ENCODE measurements at places on chromosomes 6 and 20.

DNA sequence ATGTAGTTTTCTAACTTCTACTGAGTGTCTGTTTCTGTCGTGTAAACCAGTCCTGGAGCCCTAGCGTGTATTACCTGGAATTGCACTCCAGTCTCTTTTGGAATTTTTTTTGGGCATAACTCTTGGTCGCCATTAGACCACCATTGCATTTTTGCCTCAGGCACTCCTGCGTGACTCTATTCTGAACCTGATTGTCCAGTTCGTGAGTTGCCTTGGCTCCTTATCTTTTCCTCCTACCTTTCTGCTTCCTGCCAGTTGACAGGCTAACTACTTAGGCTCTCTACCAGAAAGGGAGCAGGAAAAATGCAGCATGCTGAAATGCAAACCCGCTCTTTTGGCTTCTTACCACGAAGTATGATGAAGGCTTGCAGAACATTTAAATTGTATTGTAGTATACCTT is 490.9 kb upstream of the SOX4 start:
- DNase-seq = no peak

DNA sequence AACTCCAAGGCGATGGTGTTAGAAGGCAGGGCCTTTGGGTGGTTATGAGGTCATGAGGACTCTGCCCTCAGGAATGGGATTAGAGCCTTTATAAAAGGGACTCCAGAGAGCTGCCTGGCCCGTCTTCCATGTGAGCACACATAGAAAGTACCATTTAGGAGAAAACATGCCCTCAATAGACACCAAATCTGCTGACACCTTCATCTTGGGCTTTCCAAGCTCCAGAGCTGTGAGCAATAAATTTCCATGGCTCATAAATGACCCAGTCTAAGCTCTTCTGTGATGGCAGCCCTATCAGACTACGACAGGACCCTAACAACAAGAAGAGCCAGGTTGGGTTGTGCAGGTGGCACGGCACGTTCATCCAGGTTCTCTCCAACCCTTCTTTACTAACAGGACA is 189.5 kb downstream of the CDH4 start:
- no peak for DNase-seq

- no peak for DNase-seq
Observed at GRCh38 chr6:25748049-25748448, 6.5 kb upstream of the SLC17A4 start.

DNA sequence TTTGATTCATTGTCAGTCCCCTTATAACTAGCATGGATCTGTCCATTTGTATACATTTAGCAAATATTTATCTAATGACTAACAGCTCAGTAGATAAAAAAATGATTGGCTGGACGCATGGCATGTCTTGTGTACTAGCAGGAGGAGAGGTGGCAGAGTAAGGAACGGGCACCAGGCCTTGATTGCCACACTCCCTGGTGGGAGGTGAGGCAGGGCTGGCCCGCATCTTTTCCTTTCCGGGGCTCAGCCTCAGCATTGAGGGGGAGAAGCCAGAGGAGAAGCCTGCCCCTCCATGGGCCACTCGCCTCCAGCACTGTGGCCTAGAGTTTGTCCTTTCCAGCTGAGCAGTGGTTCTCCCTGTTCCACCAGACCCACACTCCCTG is 84.9 kb upstream of the TMEM181 start:
- DNase-seq = no peak

- DNase-seq = no peak
Observed at GRCh38 chr6:16058201-16058928, 70.5 kb upstream of the MYLIP start.

DNA sequence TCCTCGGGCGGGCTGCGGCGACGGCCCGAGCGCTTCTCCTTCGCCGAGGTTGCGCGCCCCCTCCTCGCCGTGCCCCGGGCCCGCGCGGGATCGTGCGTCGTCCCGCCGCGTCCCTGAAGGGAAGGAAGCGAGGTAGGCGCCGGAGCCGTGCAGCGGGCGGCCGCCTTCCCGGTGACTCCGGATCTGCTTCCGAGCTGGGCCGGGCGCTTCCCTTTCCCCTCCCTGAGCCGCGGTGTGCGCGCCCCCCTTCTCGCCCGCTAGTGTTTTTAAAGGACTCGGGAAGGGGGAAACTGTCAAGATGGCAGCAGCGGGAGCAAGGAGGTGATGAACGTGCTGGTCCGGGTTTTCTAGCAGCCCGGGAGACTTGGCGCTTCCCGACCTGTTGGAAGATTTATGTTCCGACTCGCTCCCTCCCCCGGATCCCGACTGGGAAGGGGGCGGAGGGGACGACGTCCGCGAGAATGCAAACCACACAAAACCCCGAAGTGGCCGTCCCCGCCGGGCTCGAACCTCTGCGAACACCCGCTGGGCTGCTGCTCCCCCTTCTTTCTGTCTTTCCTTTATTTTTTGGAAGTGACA is 744 bp upstream of the FOXO3 start:
- DNase-seq = no peak

- no peak for DNase-seq
Observed at GRCh38 chr20:47150403-47151152, 205.9 kb downstream of the ZMYND8 start.

DNA sequence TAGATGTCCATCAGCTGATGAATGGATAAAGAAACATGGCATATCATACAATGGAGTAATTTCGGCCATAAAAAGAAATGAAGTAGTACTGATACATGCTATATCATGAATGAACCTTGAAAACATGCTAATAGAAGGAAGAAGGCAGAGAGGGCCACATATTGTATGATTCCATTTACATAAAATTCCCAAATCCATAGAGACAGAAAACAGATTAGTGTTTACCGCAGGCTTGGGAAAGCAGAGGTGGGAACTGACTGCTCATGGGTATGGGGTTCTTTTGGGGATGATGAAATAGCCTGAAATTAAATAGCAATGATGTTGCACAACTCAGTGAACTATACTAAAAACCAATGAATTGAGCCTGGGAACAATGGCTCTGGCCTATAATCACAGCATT is 58.3 kb downstream of the SERAC1 start:
- DNase-seq = no peak

GRCh38 chr6:141464896-141465295 is 667.8 kb upstream of the GJE1 start:
- DNase-seq = no peak

- DNase-seq = no peak
Observed at GRCh38 chr20:46545077-46545826, 5.2 kb downstream of the OCSTAMP start.

DNA sequence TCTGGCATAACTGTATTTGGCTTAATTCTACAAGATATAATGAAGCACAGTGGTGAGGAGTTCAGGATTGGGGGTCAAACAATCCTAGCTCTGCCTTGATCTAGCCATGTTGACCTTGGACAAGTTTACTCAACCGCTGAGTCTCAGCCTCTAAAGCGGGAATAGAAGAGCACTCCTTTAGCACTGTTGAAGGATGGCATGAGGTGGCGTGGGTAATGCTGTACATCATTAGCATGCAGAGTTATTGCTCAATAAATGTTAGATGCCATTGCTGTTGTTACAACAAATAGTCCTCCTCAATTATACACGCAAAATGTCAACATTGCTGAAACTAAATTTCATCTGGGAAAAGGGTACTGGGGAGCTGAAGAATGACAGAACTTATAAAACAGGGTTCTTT is 78.6 kb downstream of the KIF13A start:
- DNase-seq = no peak

GRCh38 chr20:25470045-25470444 is 62.6 kb downstream of the GINS1 start:
- no peak for DNase-seq

GRCh38 chr20:15026759-15027158 is 689.3 kb upstream of the FLRT3 start:
- no peak for DNase-seq

DNA sequence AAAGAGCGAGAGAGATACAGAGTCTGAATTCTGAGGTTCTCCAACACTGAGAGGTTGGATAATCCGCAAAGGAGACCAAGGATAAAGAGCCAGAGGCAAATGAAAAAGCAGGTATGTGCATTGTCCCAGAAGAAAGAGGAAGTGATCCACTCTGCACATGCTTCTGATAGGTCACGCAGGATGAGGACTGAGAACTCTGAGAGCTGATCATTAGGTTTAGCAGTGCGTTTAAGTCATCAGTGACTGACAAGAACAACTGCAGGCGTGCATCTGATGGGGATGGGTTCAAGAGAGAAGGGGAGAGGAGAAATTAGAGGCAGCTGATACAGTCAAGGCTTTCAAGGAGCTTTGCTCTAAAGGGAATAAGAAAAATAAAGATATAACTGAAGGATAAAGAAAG is 301.2 kb upstream of the SGK1 start:
- DNase-seq = no peak

- DNase-seq = no peak
Observed at GRCh38 chr6:42260972-42261371, 43.3 kb upstream of the MRPS10 start.

DNA sequence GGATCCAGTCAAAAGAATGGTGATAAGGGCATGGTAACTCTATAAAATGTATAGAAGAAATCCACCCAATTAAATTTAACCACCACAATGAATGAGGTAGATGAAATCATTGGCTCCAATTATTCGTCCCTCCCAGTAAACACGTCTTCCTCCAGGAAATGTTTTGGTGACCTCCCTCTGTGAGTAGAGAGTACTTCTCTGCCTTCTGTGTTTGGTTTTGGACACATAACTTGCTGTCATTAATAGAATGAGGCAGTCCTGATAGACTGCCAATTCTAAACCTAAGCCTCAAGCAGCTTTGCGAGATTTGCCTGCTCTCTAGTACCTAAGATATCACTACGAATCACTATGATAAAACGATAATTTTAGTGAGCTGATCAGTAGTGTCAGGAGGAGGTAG is 632.8 kb downstream of the HDGFL1 start:
- DNase-seq = no peak

DNA sequence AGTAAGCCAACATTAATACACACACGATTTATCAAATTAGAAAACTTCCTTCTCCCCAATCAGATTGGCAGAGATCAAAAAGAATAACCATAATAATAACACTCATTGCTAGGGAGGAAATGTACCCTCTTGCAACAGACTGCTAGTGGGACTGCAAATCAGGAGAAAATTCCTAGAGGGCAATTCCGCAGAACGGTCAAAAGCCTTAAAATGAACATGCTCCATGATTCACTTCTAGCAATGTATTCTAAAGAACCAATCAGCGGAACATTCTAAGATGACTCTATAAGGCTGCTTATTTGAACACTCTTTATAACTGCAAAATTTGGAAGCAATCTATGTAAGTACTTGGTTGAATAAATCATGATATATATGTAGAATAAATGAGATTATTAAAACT is 8.5 kb upstream of the DACT2 start:
- no peak for DNase-seq

DNA sequence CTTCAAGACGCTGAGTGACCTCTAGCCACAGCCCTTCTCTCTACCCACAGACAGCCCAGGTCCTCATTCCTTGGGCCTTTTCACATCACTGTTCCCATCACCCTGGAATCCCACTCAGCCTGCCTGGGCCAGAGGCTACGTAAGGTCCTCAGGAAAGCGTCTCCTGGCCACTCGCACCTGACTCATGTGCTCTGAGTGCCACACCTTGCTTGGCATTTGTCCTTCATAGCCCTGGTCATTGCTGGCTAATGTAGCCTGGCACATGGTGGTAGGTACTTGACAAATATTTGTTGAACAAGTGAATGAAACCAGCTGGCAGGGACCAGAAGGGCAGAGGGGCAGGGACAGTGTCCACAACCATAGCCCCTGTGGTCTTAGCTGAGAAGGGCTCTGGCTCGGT is 50.6 kb upstream of the FANCE start:
- DNase-seq = no peak

- no peak for DNase-seq
Observed at GRCh38 chr6:30767158-30767943, 23.0 kb upstream of the IER3 start.

GRCh38 chr6:113772961-113773360 is 84.2 kb upstream of the MARCKS start:
- no peak for DNase-seq

- no peak for DNase-seq
Observed at GRCh38 chr6:13655700-13656099, 40.6 kb downstream of the NOL7 start.

GRCh38 chr6:148177589-148178233 is 164.9 kb upstream of the SASH1 start:
- DNase-seq = no peak

GRCh38 chr20:62536871-62537401 is 61.1 kb upstream of the GATA5 start:
- no peak for DNase-seq

- no peak for DNase-seq
Observed at GRCh38 chr6:110271732-110272022, 86.5 kb downstream of the METTL24 start.

GRCh38 chr20:53800883-53801604 is 207.4 kb upstream of the ZNF217 start:
- no peak for DNase-seq

- DNase-seq = no peak
Observed at GRCh38 chr6:44012078-44012493, 115.2 kb downstream of the MRPL14 start.

DNA sequence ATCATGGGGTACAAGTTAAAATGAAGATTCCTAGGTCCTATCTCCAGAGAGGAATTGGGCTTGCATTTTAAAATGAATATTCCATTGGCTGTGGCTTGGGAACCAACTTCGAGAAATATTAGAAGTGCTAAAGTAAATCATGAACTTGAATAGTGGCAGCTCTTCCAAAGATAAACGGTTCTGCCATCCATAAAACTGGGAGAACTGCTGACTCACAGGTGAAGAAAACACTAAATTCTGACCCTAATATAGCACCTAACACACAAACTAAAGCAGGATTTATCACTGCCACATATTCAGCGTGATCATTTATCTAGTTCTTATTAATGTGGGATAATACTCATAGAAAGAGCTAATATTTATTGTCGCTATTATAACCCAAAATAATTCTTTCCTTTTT is 508.1 kb upstream of the ID4 start:
- DNase-seq = no peak

DNA sequence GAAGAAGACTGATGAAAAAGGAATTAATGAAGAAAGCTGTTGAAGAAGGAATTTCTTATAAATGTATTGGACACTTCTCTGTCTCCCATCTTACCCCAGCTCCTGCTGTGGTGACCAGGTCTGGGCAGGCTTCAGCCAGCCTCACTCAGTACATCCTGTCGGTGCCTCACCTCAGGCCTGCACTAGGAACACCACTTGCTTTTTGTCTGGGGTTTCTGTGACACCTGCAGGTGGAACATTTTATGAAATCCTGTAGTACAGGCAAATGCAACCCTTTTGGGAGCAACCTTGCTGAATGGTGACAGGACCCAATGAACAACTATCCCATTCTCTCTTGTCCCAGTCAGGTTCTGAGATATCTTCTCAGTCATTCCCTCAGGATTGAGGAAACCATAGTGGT is 129.7 kb downstream of the PRDM13 start:
- no peak for DNase-seq

DNA sequence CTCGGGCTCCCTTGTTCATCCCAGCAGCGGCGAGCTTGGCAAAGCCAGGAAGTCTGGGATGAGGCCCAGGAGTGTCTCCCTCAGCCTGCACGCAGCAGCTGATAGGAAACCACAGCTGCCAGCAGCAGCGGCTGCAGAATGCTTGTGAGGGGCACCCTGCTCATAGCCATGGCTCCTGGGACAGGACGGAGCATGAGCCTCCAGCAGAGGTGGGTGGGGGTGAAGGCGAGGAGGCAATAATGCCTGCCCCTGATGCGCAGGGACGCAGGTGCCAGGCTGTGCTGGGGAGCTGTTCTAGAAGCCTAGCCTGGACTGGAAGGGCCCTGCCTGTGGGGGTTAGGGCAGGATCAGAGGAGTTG is 157.9 kb downstream of the CD83 start:
- no peak for DNase-seq

GRCh38 chr20:31566658-31567379 is 38.3 kb upstream of the ID1 start:
- DNase-seq = no peak
